ENCODE measurements at places on chromosomes 3 and 15. TPM values are rescaled to one million over a fixed set of nuclear protein-coding genes. Genes with fewer than 3 reads are reported as not detected.

PAQR9 gene
- total RNA-seq, result 10.4 TPM

TGM5 gene
- total RNA-seq, result 0.22 TPM

SPSB4 gene
- total RNA-seq, result not detected

NANOGP8 gene
- total RNA-seq, result 0.25 TPM

C3orf20 gene
- total RNA-seq, result 0.04 TPM

CLDN16 gene
- total RNA-seq, result 0.24 TPM

RARB gene
- total RNA-seq, result not detected

FAM43A gene
- total RNA-seq, result 0.91 TPM

SYNPR gene
- not detected for total RNA-seq

ABHD2 gene
- total RNA-seq, result 12.2 TPM

CLDN1 gene
- total RNA-seq, result 28.4 TPM

C3orf85 gene
- not detected for total RNA-seq

ABI3BP gene
- not detected for total RNA-seq

PLEKHO2 gene
- 3.8 TPM for total RNA-seq

CAMK1 gene
- total RNA-seq, result 53.3 TPM

TMCO5A gene
- not detected for total RNA-seq

LMAN1L gene
- not detected for total RNA-seq

CRYBG3 gene
- 10.9 TPM for total RNA-seq

RPL32 gene
- total RNA-seq, result 1,781 TPM

MESP2 gene
- not detected for total RNA-seq

KAT2B gene
- total RNA-seq, result 1.00 TPM

FETUB gene
- total RNA-seq, result 2.1 TPM

ZNF80 gene
- total RNA-seq, result not detected

CCDC80 gene
- total RNA-seq, result not detected

CNBP gene
- 539 TPM for total RNA-seq

HEXA gene
- total RNA-seq, result 106 TPM

MASP1 gene
- total RNA-seq, result 9.3 TPM

NPAP1 gene
- total RNA-seq, result not detected

P2RY12 gene
- total RNA-seq, result not detected

TUSC7 gene
- not detected for total RNA-seq

FBXL22 gene
- 0.20 TPM for total RNA-seq

GOLGA8J gene
- total RNA-seq, result not detected

FRMD5 gene
- total RNA-seq, result 1.00 TPM

TBL1XR1 gene
- 62.5 TPM for total RNA-seq

AGTR1 gene
- 0.64 TPM for total RNA-seq

ZNF502 gene
- total RNA-seq, result not detected

DGKG gene
- total RNA-seq, result 10.2 TPM

INKA1 gene
- not detected for total RNA-seq

ITGA11 gene
- not detected for total RNA-seq

ASB14 gene
- total RNA-seq, result not detected

PLAAT1 gene
- not detected for total RNA-seq

ATP8B4 gene
- 0.18 TPM for total RNA-seq

Data from HepG2 (cell line).